ENCODE measurements at places on chromosomes 12 and 14. TPM values are rescaled to one million over a fixed set of nuclear protein-coding genes. Genes with fewer than 3 reads are reported as not detected.

DNA sequence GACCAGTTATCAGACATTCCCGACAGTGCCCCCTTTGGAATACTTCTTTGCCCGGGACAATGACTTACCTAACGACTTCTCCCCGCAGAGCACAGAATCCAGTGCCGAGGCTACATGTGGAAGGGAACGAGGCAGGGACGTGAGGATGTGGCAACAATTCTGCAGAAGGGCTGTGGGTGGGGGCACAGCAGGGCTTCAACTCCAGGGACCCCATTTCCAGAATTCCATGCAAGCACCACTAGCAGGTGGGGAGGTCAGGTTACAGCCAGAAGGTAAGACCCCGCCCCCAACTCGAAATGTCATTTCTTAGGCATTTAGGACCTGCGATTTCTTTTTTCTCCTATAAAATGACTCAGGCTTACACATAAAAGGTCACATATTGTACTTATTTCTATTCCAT lies 207.9 kb downstream of the TMEM132C start:
- no peak overlapping the region for H3K4me3 ChIP-seq
- H3K27me3 ChIP-seq: no peaks in the 10 kb centered on the region
- no peak for DNase-seq
- H3K36me3 ChIP-seq: peaks cover 6% of the 10 kb centered on the region

GRCh38 chr14:72169521-72169920 lies 237.3 kb downstream of the RGS6 start:
- H3K27ac ChIP-seq: no peak overlapping the region
- no peaks in the 10 kb centered on the region for H3K36me3 ChIP-seq
- no peak overlapping the region for H3K4me3 ChIP-seq
- DNase-seq: no peak

The LRP1 gene
- 4.8 TPM for total RNA-seq

- H3K27ac ChIP-seq: no peak overlapping the region
- no peaks in the 10 kb centered on the region for H3K4me1 ChIP-seq
- peaks cover 12% of the 10 kb centered on the region for H3K36me3 ChIP-seq
- no peak overlapping the region for H3K4me3 ChIP-seq
Observed at GRCh38 chr12:133222211-133222610, 13.5 kb downstream of the ANHX start.

The KLRF1 gene
- 0.29 TPM for total RNA-seq

The KCNK10 gene
- total RNA-seq: 0.10 TPM

GRCh38 chr14:76917745-76918255 lies 91.6 kb downstream of the LRRC74A start:
- H3K4me3 ChIP-seq: no peak overlapping the region
- no peaks in the 10 kb centered on the region for H3K36me3 ChIP-seq
- no peak overlapping the region for H3K27ac ChIP-seq
- peaks cover 55% of the 10 kb centered on the region for H3K4me1 ChIP-seq

The SOCS4 gene
- 27.0 TPM for total RNA-seq

DNA sequence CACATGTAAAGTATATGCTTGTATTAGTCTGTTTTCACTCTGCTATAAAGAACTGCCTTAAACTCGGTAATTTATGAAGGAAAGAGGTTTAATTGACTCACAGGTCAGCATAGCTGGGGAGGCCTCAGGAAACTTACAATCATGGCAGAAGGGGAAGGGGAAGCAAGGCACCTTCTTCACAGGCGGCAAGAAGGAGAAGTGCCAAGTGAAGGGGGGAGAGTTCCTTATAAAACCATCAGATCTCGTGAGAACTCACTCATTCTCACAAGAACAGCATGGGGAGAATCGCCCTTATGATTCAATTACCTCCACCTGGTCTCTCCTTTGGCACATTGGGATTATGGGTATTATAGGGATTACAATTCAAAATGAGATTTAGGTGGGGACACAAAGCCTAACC lies 229.5 kb upstream of the PLXNC1 start:
- no peaks in the 10 kb centered on the region for H3K27me3 ChIP-seq
- no peak for DNase-seq
- H3K4me1 ChIP-seq: peaks cover 6% of the 10 kb centered on the region
- H3K27ac ChIP-seq: no peak overlapping the region
- no peak overlapping the region for H3K4me3 ChIP-seq
- H3K36me3 ChIP-seq: no peaks in the 10 kb centered on the region

GRCh38 chr14:50395448-50395847 lies 1.2 kb downstream of the CDKL1 start:
- H3K4me1 ChIP-seq: peaks cover 13% of the 10 kb centered on the region
- peak overlapping the region; percentile 80 for H3K4me3 ChIP-seq
- DNase-seq: no peak

The KRT77 gene
- total RNA-seq: not detected

The LDHB gene
- 1,488 TPM for total RNA-seq

The TSPAN31 gene
- total RNA-seq: 19.6 TPM

All from activated T-cell treated with anti-CD3 and anti-CD28 coated beads, Interleukin-2, amount 50 U/mL, for 72 hours (primary cell).